Umbilical cord (tissue), 2 donors: ENCODE measurements at places on chromosomes 4 and X. TPM values are rescaled to one million over a fixed set of nuclear protein-coding genes. Genes with fewer than 3 reads are reported as not detected.

RHOXF2B gene
- not detected for total RNA-seq

TMPRSS11D gene
- 16.6 TPM for total RNA-seq

DMD gene
- total RNA-seq: 194 TPM

HCCS gene
- 9.9 TPM for total RNA-seq

UCP1 gene
- 1.2 TPM for total RNA-seq

F8A2 gene
- total RNA-seq: 0.72 TPM

PARM1 gene
- total RNA-seq: 66.2 TPM

SOWAHB gene
- total RNA-seq: 7.2 TPM

STATH gene
- total RNA-seq: 5.8 TPM

PNMA6F gene
- not detected for total RNA-seq

RENBP gene
- 11.1 TPM for total RNA-seq

SSX2 gene
- not detected for total RNA-seq

- DNase-seq: no peak
Measured at GRCh38 chr4:17097362-17097761, 198.9 kb upstream of the LDB2 start.

GRCh38 chr4:123350191-123350544 lies 46.4 kb upstream of the SPRY1 start:
- DNase-seq: no peak

GRCh38 chr4:99847362-99847976 lies 30.8 kb downstream of the DAPP1 start:
- no peak for DNase-seq

DNA sequence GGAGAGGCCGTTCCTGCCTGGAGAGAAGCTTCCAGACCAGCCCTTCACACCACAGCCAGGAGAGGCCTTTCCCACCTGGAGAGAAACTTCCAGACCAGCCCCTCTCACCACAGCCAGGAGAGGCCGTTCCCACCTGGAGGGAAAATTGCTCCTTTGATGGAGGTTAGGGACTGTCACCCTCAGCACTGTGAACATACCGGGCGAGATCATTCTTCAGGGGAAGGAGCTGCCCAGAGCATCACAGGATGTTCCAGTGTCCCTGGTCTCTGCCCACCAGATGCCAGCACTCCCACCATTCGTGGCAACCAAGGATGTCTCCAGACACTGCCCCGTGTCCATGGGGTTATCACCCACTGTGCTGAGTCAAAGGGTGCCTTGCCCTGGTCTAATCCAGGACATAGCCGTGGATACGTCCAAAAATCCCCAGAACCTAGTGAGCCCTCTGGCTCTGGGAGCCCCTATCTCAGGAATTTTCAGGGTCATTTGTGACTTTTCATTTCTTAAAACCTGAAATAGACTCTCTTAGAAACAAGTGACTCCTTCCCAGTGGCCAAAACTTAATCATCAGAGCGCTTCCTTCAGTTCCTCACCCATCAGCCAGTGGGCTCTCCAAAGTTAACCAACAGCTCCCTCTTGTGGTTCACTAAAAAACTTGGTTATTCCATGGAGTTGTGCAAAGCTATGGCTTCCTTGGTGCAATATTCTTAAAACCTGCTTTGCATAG lies 80.2 kb downstream of the CRMP1 start:
- peak; percentile 79 for DNase-seq

DNA sequence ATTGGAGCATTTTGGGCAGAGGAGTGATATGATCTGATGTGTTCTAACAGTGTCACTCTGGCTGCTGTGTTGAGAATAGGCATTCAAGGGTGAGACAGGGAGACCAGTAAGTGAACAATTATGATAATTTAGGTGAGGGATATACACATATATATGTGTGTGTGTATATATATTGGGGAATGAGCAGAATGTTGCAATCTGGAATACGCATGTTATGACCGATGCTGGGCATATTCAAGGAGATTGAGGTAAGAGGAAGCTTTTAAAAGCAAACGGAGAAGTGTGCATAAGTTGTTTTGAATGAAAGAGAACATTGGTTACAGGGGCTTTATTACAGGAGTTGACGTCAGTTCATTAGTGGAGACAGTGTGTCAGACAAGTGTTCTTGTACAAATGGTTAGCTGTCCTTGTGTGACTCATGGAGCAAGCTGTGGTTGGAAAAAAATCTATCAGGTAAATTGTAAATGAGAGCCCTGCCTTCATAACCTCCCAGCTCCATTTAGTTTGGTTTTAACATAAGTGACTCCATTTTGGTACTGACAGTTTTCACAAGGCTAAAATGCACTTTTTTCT lies 442.5 kb upstream of the LCORL start:
- no peak for DNase-seq

DNA sequence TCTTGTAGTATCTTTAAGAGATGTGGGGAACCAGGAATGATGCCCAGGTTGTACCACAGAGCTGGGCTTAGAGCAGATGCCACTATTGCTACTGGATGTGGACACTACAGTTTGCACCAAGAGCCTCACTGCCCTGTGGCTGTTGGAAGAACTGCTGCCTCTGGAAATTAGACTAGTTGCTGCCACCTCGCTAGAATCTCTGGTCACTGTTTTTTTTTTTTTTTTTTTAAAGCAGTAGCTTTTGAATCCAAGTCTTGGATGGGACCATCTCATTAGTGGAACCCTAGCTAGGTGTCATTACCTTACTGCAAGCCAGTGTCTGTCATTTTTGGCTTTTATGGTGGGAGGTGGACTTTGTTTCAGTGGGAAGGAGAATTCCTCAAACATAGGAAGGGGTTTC lies 105.5 kb downstream of the ARHGAP10 start:
- DNase-seq: no peak

GRCh38 chr4:42945874-42946273 lies 53.4 kb downstream of the GRXCR1 start:
- DNase-seq: no peak

- DNase-seq: no peak
Measured at GRCh38 chr4:7323461-7323871, 111.3 kb downstream of the PSAPL1 start.

- peak; percentile 82 for DNase-seq
Measured at GRCh38 chr4:72374159-72374558, 194.9 kb downstream of the ADAMTS3 start.

- DNase-seq: peak; percentile 93
Measured at GRCh38 chrX:41009850-41010846, 75.1 kb upstream of the USP9X start.

DNA sequence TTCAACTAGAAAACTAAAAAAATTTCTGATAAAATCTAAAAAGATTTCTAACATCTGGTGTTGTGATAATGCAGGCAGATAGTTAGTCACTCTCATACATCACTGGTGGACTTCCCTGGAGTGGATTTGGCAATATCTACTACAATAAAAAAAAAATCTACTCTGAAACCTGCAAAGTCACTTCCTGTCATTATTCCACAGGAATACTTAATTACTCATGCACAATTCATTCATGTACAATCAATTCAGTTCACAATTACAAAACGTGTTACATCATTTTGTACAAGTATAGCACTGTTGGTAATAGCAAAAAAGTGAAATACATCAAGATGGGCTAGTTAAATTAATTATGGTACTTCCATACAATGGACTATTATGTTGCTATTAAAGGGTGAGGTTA lies 16.5 kb upstream of the RHOH start:
- DNase-seq: no peak

GRCh38 chrX:46628460-46629371 lies 55.2 kb downstream of the CHST7 start:
- peak; percentile 24 for DNase-seq

DNA sequence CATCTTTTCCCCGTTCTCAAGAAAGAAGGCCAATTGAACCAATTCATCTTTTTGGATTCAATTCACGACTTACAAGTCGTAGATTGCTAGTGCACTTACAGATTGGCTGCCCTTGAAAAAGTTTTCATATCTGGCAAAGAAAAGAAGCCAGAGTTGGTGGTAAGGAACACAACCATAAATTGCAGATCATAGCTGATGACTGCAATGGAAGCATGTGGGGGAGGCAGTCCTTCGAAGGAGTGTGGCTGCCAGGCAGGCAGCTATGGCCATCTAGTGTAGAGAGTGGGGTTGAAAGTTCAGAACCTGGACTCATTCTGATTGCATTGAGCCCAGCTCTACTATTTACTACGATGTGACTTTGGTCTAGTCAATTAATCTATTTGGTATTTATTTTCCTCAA lies 4.5 kb downstream of the GPM6A start:
- DNase-seq: no peak

DNA sequence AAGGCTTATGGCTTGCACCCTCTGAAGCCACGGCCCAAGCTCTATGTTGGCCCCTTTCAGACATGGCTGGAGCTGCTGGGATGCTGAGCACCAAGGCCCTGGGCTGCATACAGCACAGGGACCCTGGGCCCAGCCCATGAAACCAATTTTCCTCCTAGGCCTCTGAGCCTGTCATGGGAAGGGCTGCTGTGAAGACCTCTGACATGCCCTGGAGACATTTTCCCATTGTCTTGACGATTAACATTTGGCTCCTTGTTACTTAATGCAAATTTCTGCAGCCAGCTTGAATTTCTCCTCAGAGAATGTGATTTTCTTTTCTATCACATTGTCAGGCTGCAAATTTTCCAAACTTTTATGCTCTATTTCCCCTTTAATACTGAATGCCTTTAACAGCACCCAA lies 844.7 kb downstream of the PCDH18 start:
- no peak for DNase-seq

DNA sequence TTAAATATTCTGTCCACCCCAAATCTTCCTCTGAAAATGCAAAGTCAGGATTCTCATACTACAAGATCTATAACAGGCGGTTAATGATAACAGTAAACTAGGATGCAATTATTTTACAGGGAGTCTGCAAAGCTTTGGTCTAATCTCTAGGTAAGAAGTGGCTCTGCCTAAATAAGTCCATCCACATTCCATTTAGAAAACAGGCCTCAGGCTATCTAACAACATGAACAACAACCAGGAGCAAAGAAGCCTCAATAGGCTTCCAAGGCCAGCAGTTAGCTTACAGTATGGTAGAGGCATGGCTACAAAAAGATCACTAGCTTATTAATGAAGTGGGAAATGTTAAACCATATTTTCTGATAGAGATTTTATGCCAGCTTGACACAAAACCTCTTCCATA lies 6.4 kb downstream of the MAB21L2 start:
- no peak for DNase-seq

DNA sequence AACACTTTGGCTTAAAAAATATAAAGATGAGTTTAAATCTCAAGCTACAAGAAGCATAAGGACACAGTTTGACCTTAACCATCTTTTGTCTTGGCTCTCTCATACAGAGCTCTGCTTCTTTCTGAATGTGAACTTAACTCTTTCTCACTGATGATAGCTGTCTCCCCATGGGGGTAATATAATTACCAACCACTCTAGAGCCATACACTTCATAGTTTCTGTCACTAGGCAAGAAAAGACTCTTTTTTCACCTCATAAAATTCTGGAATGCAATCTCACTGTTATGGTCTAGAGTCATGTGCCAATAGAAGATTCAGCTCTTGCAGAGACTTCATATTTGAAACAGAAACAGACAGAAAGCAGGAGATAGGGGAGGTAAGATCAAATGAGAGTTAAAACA lies 481.7 kb upstream of the AGA start:
- DNase-seq: peak; percentile 10

GRCh38 chr4:7960790-7961655 lies 21.4 kb upstream of the AFAP1 start:
- peak; percentile 96 for DNase-seq

DNA sequence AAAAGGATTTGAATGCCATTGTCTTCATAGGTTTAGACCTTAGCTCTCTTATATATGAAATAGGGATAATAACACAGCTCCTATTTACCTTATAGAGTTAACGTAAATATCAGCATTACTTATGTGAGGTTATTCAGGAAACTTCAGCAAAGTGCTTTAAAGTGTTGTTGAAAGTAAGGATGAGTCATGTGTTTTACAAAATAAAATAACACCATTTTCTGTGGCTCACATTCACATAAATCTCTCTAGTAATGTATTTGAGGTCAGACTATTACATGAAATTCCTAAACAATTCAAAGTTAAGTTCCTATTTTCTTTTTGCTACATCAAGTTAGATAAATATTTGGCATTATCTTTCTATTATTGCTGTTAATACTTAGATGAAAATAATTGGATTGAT lies 2.9 kb downstream of the GNRHR start:
- DNase-seq: no peak

GRCh38 chr4:54542540-54543041 lies 115.2 kb upstream of the KIT start:
- DNase-seq: no peak

GRCh38 chr4:42724451-42724850 lies 67.5 kb upstream of the ATP8A1 start:
- DNase-seq: no peak

DNA sequence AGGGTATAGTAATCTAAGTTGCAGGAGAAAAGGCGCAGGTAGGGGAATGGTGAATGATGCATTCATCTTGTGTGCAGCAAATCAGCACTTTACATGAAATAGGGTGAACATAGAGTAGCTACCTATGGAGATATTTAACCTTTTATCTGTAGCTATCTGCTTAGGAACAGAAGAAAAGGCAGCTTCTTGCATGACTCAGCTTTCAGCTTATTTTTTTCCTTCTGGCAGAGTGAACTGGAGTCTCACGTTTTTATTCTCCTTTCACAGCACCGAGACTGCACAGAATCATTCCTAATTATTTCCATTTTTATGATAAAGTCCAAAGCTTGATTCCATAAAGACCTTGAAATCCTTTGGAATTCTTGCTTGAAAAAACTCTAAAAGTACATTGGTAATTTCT lies 4.8 kb upstream of the SCOC start:
- no peak for DNase-seq

DNA sequence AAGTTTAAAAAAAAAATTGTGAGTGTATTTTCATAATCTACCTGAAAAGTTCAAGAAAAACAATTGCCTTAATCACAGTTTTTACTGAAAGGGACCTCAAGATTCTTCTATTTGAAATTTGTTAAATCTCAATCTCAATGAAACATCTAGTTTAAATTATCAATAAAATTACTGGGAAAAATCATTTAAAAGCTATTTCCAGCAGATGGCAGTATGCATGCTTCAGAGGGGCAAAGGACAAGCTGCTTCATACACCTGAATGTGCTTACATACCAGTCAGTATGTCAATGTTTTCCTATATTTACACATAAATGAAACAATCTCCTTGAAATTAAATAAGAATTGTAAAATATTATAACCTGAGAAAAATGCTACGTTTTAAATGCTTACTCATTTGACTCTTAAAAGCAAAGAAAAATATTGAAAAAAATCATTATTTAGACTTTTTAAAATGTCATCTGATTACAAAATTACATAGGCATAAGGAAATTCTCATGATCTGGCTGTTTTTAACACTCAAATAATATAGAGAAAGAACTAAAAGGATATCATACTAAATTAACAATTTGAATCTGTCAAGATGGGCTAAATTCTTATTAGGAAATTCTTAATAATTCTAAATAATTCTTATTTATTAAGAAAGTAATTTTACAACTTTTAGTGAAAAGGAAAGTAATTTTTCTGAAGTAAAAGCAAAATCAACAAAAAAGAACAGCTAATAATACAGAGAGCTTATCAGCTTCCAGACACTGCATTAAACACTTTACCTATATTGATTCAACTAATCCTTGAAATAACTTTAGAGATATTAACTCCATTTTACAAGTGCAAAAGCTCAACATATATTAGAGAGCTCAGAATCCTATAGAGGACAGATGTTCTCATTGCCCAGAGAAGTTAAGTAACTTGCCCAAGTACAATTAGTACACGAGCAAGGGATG lies 242.1 kb downstream of the ADAMTS3 start:
- DNase-seq: peak; percentile 32
